ENCODE measurements at places on chromosomes 13 and 19.

DNA sequence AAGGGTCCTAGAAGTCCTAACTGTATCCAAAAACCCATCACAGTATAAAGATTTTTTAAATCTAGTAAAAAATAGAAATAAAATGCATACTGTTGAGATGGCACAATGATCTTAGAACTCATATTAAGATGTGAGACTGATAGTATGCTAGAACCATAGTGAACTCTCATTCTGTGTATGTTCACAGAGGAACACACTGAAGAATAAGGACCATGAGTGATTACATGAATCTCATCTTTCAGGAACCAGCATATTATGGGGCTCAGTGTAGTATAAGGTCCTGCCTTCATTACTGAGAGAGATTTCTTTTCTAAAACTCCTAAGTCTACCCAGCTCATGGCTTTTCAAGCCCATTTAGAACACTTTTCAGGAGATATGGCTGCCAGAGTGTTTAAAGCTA is 59.8 kb upstream of the RFC3 start:
- DNase-seq = no peak

DNA sequence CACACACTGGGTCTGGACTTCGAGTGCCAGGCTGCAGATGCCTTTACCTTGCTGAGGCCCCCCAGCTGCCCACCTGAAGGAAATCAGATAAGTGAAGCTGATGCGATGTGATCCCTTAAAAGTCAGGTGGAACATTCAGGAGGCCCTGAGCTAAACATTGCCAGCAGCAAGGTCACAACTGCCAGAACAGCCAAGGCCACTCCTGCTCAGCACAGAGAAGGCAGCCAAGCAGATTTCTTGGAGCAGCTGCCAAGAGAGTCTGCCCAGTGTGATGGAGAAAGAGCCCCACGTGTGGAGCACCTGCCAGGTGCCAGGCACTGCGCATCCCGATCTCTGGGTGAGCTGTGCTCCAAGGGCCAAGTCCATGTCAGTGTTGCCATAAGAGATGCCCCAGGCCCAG is 20.6 kb upstream of the UQCRFS1 start:
- no peak for DNase-seq

- DNase-seq = no peak
Measured at GRCh38 chr13:112870737-112871287, 98.2 kb upstream of the MCF2L start.

DNA sequence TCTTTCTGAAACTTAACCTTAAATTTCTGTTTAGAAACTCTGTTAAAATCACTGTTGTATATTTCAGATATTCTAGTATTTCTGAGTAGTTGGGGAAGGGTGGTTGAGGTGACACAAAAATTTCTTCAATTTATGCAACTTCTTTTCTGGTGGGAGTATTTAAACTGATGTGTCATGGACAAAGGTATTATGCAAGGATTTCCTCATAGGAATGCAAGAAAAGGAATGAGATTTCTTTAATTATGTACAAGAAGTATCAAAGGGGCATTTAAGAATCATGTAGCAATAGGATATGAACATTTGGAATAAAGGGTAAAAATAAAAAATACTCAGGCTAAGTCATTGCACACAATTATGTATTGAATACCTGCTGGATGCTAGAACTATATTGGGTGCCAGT is 575.8 kb upstream of the KLF12 start:
- no peak for DNase-seq

- DNase-seq = no peak
Measured at GRCh38 chr13:75938811-75939560, 302.9 kb downstream of the LMO7 start.

DNA sequence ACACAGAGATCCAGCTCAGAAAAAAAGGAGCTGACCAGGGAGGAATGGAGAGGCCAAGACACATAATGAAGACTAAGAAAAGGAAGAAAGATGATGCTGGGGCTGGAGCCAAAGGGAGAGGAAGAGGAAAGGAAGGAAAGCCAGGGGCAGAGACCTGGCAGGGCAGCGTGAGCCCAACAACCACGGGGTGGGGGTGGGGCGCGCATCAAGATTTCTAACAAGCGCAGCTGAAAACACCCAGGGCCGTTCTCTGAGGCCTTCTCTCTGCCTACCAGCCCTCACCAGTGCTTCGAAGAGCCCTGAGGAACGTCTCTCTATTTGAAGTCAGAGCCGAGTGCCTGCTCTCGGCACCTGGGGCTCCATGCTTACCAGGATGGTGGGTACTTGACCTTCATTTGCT is 23.6 kb upstream of the POU2F2 start:
- DNase-seq = no peak

GRCh38 chr19:16527971-16528521 is 14.2 kb downstream of the CHERP start:
- peak; percentile 35 for DNase-seq

- peak; percentile 12 for DNase-seq
Measured at GRCh38 chr19:29277102-29277501, 64.2 kb upstream of the UQCRFS1 start.

DNA sequence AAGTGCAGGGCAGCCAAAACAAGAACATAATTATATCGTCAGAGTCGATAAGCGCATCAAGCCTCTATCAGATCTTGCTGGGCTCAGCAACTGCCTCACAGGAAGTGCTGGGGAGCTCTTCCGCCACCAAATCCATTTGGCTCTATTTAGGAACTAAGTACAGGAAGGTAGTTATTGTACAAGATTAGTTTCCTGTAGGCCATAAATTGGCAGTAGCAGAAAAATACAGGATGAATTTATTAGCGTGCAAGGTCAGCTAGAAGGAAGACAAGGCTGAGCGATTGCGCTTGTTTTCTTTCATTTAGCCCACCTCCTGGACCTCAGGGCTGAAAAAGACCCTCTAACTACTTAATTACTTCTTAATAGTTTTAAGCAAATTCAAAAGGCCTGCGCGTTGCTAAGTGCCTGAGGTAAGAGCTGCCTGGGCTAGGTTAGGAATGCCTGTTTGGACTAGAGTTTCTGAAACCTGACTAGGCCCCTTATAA is 118.5 kb downstream of the IRS2 start:
- DNase-seq = no peak

DNA sequence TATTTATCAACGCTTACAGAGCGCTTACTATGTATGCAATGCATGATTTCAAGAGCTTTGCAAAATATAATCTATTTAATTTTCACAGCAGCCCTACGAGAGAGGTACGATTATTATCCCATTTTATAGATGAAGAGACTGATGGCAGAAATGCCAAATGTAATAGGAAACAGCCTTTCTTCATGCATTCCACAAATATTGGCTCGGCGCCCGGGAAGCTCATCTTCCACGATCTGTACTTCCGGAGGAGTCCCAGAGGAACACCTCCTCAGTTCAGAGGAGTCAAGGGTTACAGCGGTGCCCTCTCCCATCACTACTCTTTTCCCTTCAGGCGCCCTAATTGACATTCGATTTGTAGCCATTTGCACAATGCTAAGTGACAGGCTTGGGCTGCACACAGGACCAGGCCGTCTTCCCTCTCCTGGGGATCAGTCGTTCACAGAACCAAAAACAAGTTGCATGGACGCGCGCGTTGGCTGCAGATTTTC is 1.1 kb upstream of the ARHGAP35 start:
- no peak for DNase-seq

GRCh38 chr13:93086329-93086728 is 140.3 kb upstream of the GPC6 start:
- no peak for DNase-seq

DNA sequence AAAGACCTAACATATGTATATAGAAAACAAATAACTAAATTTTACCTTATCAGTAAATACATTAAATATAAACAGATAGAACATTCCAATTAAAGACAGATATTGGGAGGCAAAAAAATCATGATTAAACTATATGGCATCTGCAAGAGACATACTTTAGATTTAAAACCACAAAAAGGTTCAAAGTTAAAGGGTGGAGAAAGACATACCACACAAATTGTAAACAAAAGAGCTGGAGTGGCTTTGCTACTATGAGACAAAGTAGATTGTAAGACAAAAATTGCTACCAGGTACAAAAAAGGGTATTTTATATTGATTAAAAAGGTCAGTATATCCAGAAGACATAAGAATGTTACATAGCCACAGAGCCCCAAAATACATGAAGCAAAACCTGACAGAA is 200.2 kb downstream of the KCNRG start:
- no peak for DNase-seq

DNA sequence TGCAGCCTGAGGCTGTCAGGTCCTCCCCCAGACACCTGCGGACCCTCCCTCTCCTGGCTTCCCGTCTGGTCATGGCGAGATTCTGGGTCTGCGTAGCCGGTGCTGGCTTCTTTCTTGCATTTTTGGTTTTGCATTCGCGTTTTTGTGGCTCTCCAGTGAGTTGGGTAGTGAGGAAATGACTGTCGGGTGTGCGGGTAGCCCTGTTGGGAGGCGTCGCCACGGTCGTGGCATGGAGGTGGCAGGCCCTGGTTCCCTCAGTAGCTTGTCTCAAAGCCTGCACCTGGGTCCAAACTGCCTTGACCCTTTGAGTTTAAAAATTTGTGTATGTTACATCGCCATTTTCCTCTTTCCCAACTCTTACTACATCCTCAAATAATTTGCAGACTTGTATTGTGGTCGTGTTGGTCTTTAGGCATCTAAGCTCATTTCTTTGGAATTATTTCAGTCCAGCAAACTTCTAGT is 344 bp downstream of the NHLRC3 start:
- DNase-seq = peak; percentile 38

DNA sequence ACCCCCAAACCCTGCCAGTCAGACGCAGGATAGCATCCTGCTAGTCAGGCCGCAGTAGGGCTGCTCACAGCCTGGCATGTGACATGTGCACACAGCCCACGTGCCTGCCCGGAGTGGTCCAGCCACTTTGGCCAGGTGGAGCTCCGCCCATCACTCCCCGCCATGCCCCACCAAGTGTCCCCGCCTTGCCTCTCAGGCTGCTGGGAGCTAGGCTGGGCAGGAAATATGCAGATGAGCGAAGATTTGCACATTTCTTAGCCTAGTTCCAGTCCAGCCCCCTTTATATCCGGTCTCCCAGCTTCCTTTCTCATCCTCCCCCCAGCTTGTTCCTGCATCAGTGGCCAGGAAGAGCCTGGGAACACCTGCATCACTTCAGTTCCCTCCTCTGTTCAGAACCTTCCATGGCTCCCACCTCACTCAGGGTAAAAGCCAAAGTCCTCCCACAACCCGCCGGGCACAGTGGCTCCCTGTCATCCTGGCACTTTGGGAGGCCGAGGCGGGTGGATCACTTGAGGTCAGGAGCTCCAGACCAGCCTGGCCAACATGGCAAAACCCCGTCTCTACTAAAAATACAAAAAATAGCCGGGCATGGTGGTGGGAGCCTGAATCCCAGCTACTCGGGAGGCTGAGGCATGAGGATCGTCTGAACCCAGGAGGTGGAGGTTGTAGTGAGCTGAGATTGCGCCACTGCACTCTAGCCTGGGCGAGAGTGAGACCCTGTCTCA is 2.3 kb upstream of the DOCK6 start:
- DNase-seq = no peak

DNA sequence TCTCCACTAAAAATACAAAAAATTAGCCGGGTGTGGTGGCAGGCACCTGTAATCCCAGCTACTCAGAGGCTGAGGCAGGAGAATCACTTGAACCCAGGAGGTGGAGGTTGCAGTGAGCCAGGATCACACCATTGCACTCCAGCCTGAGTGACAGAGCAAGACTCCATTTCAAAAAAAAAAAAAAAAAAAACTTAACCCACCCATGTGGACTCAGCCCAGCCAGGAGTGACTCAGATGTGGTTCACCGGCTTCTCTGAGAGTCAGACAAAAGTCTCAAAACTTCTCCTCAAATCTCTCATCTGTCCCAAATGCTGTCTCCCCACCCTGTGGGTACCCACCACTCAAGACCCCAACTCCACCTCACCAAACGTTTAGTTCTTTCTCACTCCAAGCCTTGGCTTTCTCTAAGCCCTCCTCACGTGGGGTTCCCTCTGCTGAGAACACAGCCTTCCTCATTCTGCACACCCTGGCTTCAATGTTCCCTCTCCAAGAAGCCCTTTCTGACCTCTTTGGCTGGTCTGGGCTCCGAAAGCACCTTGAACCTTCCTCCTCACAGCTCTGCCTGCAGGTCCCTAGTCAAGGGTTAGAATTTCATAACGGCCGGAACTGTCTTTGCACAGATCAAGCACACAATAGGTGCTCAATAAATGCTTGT is 11.1 kb upstream of the RAB3A start:
- no peak for DNase-seq

DNA sequence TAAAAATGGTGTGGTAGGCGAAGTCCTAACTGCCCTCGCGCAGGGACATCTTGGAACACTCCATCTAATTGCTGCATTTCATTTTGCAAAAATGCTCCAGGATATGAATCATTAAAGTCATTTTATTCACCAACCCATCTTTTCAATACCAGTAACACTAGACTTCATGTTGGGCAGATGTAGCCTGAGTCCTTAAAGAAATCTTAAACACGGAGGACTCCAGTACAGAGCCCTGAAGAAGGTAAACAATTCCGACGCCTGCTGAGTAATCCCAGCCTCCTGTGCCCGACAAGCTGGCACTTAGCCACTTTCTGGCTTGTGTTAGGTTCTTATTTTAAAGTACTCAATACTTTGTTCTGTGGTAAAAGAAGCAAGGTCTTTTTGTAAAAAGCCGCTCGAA is 58.0 kb upstream of the IRS2 start:
- no peak for DNase-seq

DNA sequence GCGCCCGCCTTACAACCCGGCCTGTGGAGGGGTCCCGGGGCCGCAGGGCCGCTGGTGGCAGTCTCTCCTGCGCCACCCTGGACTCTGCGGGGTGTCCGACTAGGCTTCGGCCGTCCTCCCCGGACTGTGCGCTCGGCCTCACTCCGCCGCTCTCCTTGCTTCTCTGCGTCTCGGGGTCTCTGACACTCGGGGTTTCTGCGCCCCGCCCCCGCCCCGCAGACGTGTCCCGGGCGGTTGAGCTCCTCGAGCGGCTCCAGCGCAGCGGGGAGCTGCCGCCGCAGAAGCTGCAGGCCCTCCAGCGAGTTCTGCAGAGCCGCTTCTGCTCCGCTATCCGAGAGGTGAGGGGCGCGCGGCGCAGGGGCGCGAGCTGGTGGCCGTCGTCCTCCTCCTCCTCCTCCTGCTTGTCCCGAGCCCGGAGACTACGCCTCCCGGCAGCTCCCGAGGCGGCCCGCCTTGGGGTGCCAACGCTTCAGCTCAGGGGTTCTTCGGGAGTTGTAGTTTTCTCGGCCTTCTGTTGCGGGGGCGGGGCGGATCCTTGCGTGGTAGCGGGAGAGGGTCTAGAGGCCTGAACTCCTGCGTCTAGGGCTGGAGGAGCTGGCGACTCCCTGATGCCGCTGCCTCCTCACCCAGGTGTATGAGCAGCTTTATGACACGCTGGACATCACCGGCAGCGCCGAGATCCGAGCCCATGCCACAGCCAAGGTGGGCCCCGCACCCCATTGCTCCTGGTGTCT is 627 bp downstream of the LIN7B start:
- peak; percentile 54 for DNase-seq

DNA sequence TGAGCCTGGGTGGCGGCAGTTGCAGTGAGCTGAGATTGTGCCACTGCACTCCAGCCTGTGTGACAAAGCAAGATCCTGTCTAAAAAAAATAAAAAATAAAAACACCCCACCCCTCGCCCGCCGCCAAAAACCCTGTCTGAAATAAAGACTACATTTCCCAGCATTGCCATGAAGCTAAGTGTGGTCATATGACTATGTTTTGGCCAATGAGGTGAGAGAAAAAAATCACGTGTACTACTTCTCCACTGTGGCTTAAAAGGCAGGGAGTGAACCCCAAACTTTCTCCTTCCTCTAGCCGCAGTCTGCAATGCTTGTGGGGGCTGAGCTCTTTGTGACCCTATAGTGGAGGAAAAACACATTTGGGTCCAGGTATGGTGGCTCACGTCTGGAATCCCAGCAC is 54.9 kb downstream of the COLGALT1 start:
- no peak for DNase-seq

- DNase-seq = no peak
Measured at GRCh38 chr13:45846681-45847080, 4.9 kb downstream of the SIAH3 start.

All from activated CD4-positive, alpha-beta T cell treated with anti-CD3 and anti-CD28 coated beads, Interleukin-2, amount 50 U/mL, for 4 hours (primary cell).